ENCODE measurements at places on chromosomes 11 and 22.

- DNase-seq = no peak
Observed at GRCh38 chr11:42571878-42572610, 739.8 kb upstream of the API5 start.

DNA sequence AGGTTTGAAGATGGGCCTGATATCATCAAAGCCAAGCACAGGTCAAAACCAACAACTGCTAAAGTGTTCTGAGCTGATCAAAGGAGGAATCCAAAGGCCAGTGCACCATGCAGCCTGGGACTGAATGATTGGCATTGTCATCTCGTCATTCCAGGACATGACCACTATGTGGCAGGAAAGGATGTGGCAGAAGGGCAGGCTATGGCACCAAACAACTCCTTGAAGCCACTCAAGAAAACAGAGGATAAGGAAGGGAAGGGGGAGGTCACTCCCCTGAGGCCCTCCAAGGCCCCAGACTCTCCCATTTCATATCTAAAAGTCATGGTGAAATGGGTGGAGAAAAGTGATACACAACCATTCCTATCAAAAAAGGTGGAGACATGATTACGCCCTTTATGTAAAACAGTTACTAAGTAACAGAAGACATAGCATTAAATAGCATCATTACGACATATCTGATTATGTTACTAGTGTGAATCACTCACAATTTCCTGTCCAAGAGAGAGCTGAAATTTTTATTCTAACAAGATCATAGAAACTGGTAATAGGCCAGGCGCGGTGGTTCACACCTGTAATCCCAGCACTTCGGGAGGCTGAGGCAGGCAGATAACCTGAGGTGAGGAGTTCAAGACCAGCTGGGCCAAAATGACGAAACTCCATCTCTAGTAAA, 49.3 kb downstream of the AHNAK start:
- DNase-seq = peak; percentile 13

DNA sequence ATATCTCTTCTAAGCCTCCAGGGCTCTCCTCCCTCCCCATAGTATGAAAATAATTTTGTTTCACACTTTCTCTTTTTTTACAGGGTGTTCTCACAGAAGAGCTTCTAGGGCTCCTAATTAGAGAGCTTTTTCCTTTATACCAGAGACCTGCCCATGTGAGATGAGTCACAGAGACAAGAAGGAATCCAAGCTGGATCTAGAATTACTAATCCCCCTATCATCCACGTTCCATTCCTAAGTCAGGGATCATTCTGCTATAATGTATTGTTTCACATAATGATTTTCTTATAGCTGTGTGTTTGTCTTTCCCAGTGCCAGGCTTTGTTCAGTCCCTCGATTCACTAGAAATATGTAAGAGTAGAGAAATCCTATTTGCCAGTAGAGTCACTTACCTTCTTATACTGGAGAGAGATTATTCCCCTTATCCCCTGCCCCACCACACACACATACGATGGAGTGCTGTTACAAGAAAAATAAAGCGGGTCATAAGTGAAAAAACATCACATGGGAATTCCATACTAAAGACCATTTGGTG, 778.3 kb upstream of the LRRC4C start:
- no peak for DNase-seq

- no peak for DNase-seq
Observed at GRCh38 chr11:96614846-96615245, 225.0 kb downstream of the JRKL start.

DNA sequence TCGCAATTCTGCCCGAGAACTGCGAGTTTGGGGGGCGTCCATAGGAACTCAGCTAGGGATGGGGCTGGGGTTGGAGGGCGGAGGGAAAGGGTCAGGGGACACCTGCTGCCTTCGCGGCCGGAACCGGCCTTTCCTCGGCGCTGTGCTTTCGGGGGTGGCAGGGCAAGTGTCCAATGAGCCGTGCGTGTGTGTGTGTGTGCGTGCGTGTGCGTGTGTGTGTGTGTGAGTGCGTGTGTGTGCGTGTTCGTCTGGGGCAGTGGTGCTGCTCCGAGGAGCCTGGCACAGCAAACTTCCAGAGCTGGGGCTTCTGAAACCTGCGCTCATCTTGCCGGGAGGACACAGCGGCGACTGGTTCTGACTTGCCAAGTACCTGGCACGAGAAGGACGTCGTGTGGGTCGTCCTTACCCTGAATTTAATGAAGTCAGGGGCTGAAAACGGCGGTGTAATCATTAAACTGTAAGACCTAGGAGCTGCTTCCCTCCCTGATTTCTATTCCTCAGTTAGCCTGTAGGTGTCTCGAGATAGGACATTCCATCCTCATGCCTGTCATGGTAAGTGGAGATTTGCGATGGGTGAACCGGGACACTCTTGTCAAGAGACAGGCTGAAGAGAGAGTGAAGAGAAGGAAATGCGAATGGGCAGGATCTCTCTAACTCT, 27.0 kb upstream of the AMOTL1 start:
- peak; percentile 7 for DNase-seq

DNA sequence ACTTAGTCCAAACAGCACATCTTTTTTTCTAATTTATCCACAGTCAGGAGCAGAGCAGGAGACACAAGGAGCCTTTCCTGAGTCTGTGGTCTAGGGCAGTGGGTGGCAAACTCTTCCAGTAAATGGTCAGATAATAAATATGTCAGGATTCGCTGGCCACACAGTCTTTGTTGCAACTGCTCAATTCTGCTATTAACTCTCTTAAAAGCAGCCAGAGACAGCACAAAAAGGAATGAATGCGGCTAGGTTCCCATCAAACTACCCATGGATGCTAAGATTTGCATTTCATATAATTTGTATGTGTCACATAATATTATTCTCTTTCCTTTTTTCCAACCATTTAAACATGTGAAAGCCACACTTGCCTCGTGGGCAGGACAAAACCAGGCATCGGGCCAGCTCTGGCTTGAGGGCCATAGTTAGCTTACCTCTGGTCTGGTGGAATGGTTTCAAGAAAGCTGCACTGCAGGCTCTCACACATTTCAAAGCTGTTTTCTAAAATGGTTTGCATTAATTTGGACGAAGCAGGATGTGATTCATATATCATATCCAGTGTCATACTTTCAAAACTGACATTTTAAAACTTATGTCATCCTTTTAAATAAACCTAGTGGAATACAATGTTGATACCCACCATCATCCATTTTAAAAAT, 64.7 kb upstream of the CD5 start:
- DNase-seq = no peak

GRCh38 chr11:9607511-9607899, 34.0 kb downstream of the WEE1 start:
- no peak for DNase-seq

- no peak for DNase-seq
Observed at GRCh38 chr11:63770763-63771162, 2.2 kb upstream of the ZFTA start.

GRCh38 chr11:13289081-13289480, 11.5 kb downstream of the BMAL1 start:
- DNase-seq = no peak

GRCh38 chr22:44621401-44622146, 80.4 kb upstream of the PRR5 start:
- no peak for DNase-seq

GRCh38 chr11:90756617-90757016, 533.8 kb upstream of the CHORDC1 start:
- no peak for DNase-seq

- DNase-seq = no peak
Observed at GRCh38 chr22:26972286-26972685, 314.9 kb downstream of the MIAT start.

- DNase-seq = no peak
Observed at GRCh38 chr22:22068025-22068424, 85.4 kb upstream of the TOP3B start.

GRCh38 chr11:125170001-125170509, 5.5 kb downstream of the PKNOX2 start:
- no peak for DNase-seq

DNA sequence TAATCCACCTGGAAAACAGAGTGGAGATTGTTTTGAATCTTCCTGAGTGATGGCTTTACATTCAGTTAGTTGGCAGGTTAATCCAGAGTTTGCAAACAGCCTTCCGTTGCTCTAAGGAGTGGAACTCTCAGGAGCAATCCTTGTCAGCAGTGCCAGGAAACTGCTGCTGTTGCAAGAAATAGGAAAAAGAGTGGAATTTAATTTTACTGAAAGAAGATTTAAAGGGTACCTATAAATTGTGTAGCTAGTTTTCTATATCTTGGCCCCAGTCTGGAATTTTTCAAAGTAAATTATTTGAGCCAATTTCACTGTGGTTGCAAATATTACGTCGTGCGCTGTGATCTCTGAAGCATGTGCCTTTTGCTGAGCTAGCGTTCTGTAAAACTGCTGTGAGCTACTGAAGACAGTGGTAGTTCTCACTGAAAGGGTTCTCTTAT, 55.5 kb upstream of the SLC5A12 start:
- no peak for DNase-seq

GRCh38 chr11:117824571-117825537, at the start of gene FXYD2:
Gene FXYD2 (minus strand): TSS chr11:117824744. CDS start chr11:117824678, 66 bp downstream.
- DNase-seq = no peak

- DNase-seq = peak; percentile 38
Observed at GRCh38 chr22:46673662-46674236, 53.6 kb downstream of the GRAMD4 start.

DNA sequence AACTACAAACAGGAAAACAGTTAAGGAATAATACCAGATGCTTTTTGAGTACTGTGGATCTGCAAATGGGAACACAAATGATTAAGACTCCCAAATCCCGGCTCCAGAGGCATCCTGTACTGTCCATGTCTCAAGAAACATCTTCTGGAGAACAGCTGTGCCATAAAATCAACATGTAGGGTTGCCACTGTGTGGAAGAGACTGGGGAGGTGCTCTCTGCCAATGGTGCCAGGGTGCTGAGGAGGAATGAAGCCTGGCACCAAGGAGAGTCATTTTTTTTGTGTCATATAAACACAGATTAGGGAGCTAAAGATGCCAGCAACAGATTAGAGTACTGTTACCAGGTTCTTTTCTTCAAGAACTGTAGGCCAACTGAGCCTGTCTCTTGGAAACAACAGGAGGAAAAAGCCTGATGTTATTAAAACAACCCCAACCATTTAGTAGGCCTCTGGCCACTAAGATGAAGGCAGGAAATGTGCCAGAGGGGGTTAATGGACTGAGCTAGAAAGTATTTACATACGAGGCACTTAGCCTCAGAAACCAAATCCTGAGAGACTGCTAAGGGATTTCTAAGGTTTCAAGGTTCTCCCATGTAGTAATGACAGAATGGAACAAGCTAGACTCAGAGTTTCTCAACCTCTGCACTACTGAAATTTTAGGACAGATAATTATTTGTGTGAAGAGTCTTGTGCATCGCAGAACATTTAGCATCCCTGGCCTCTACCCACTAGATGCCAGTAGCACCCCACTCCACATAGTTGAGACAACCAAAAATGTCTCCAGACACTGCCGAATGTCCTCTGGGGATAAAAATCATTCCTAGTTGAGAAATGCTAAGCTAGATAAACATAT, 54.6 kb upstream of the CHRM4 start:
- no peak for DNase-seq

GRCh38 chr11:66014804-66015453, 3.1 kb downstream of the CST6 start:
- no peak for DNase-seq

- DNase-seq = peak; percentile 52
Observed at GRCh38 chr22:45169591-45170466, 6.1 kb downstream of the NUP50 start.

- no peak for DNase-seq
Observed at GRCh38 chr11:47101406-47101805, 75.3 kb downstream of the ARFGAP2 start.

GRCh38 chr11:45022294-45023064, 71.8 kb upstream of the TP53I11 start:
- no peak for DNase-seq

DNA sequence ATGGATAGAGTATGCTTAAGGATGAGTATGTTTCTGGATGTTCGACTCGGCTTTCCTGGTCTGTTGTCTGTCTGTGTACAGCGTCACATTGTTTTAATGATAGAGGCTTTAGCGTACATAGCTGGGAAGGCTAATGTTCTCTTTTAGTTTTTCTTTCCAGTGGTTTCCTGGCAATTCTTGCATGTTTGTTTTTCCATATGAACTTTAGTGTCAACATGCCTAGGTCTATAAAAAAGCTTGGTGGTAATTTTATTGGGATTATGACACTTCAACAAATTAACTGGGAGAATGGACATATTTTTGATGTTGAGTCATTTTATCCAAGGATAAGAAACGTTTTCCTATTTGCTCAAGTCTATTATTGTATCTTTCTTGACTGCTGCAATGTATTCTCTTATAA, 17.6 kb downstream of the F2 start:
- DNase-seq = no peak

- no peak for DNase-seq
Observed at GRCh38 chr11:119706887-119707286, 22.1 kb downstream of the NECTIN1 start.

DNA sequence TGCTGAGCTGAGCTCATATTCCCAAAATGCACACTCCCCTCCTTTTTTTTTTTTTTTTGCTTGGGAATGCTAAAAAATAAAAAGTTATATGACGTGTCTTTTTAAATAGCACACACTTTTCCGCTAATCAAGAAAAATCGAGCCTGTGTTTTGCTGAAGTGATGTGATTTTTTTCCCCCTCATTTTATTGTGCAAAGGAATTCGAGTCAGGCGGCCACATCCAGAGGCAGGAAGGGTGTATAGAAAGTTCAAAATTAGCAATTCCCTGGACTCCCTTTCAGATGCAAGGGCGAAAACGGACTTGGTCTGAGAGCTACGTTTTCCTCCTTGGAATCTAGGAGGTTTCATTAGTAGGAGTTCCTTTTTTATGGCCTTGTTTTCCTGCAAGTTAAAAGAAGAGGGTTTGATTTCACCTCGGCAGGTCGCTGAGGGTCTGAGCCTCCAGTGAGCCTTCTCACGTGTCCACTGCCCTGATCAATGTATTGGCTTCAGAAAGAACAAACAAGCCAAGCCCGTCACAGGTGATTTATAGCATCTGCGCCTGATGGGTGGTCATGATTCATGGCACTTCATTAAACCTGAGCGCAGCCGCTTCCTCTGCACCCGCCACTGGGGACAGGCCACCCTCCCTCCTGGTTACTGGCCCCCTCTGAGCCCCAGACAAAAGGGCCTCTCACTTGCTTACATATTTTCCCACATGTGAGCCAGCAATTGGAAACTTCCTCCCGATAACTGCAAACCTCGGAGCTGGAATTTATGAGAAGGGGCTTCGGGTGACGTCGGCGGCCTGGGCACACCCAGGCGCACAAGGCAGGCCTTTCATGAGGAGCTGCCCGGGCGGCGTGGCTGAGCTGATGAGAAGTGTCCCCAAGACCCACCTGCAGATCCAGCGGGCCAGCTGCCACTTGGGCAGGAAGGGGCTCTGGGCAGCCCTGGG, 64.4 kb upstream of the LINC01488 start:
- DNase-seq = no peak

DNA sequence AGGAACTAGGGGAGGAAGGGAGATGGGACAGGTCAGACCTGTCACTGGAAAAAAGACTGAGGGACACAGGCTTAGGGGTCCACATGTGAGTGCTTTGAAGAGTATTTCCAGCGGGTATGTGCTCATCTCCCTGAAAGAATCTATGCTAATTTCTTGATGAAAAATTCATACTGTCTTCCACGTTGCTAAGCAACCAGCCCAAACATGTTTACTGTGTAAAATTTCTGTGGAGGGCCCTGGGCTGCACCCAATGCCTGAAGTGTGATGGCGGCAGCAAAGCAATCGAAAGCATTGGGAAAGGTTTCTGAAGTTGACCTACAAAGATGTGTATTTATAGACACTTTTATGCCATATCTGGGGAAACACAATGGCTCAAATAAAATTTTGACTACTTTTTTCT, 7.4 kb downstream of the SYT13 start:
- DNase-seq = no peak

- DNase-seq = no peak
Observed at GRCh38 chr11:34564807-34565241, 51.2 kb upstream of the ELF5 start.

GRCh38 chr11:22577854-22578253, 47.8 kb downstream of the FANCF start:
- no peak for DNase-seq

Measured in activated CD4-positive, alpha-beta T cell treated with anti-CD3 and anti-CD28 coated beads for 48 hours (primary cell).